NCI-H345 (cell line): ENCODE measurements at places on chromosomes 5 and 9.

- DNase-seq, result no peak
Observed at GRCh38 chr9:90967145-90967538, 165.5 kb downstream of the SYK start.

DNA sequence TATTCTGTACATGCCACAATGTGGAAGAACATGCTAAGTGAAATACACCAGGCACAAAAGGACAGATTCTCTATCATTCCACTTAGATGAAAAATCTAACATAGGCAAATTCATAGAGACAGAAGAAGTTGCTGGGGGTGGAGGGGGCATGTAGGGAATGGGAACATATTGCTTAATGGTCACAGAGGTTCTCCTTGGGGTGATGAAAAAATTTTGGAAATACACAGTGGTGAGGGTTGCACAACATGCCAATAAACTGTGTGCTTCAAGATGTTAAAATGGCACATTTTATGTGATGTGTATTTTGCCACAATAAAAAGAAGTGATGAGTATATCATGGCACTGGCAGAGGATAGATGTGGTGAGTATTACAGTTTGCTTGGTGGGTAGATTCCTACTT is 111.9 kb downstream of the SUSD1 start:
- DNase-seq, result no peak

DNA sequence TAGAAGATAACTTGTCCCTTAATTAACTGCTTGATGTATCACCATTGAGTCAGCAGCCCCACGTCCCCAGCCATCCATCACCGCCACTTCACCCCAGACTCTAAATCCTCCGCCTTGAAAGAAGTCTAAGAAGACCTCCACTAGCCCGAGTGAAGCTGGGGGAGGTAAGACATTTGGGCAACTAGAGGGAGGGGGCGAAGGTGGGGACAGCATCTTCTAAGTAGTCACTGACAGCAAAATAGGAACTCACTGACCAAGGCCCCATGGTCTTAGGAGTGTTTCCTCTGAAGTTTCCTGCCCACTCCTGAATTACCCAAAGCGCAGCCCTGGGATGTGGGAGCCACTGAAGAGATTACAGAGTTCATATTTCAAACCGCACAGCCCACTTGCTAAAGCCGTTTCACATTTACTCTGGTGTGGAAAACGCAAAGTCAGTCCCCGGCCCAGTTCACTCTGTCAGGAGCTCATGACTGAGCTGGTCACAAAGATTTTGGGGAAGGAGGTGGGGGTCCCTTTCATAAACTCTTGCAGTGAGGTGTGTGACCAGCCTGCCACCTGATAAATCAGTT is 107.4 kb downstream of the LHFPL2 start:
- DNase-seq, result no peak

- DNase-seq, result no peak
Observed at GRCh38 chr9:136707849-136708517, 4.4 kb upstream of the DIPK1B start.

DNA sequence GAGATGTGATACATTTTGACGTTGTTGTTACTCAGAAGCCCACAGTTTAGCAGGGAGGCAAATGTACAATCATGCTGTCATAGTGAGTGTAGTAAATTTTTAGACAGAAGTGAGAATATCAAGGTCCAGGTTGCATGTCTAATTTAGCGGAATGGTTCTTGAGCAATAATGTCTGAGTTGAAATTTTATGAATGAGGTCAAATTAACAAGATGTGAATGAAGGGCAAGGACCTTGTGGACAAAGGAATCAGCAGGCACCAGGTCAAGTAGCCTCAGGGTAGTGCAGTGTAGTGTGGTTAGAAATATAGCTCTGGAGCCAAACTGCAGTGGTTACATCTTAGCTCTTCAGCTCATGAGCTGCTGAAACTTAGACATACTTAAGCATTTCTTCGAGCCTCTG is 36.2 kb downstream of the TNFSF8 start:
- no peak for DNase-seq

DNA sequence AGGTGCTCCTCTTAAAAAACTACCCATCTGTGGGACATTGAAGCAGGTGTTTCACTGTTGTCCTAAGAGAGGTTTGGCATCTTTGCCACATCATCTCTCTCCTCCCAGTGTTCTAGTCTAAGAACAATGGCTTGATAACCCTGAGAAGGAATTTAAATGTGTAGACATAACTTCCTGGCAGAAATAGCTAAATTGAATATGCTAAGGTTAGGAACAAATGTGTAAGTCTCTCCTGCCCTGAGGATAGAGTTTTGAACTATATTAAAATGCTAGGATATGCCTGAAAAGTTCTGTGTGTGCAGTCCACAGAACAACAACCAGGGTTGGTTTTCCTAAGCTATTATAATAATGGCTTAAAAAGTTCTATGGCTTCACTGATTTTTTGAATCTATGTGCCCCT is 106.6 kb downstream of the LRRC70 start:
- DNase-seq, result no peak

DNA sequence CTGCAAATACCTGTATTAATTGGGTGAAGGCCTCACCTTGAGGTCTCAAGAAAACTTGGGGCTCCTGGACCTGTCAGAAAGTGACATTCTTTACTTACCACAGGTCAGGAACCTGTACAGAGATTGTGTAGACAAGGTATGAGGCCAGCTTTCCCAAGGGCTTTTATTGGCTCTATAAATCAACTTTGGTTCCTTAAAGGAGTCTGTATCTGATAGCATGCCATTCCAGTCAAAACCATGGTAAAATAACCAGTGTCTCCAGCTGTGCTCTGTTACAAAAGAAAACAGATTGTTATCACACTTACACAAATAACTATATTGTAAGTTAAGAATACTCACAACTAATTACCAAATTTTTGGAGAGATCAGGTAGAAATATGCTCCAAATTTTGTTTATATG is 64.5 kb downstream of the COL15A1 start:
- no peak for DNase-seq

- DNase-seq, result no peak
Observed at GRCh38 chr5:33235304-33235703, 205.5 kb upstream of the TARS1 start.

GRCh38 chr9:4862506-4863250 is 69.9 kb downstream of the RCL1 start:
- DNase-seq, result no peak

- no peak for DNase-seq
Observed at GRCh38 chr5:63820577-63820976, 141.7 kb downstream of the HTR1A start.
